ENCODE measurements at places on chromosomes 13 and 19.

DNA sequence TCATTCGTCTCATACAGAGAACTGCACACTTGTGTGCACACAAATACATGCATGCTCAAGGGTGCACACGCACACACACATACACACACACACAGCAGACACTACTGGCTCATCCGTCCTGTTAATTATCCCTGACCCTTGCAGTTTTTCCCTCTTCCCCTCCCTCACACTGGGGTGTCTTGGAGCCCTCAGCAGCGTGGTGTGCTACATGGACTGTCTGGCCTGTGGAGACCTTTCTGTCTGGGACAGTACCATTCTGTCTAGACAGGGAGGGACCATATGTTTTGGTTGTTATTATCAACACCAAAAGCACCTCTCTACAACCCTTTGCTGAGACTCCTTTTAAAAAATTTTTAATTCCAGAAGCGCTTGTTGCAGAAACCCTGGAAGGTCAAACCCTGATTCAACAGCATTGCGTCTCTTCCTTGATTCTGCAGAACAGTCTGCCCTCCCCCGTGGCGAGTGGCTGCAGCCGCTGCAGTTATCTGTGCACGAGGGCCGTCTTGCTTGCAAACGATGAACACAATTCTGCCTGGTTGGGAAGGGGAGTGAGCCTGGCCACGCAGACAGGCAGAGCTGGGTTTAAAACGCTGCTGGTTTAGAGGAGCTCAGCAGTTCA is 374.0 kb downstream of the IRS2 start:
- no peak for DNase-seq

DNA sequence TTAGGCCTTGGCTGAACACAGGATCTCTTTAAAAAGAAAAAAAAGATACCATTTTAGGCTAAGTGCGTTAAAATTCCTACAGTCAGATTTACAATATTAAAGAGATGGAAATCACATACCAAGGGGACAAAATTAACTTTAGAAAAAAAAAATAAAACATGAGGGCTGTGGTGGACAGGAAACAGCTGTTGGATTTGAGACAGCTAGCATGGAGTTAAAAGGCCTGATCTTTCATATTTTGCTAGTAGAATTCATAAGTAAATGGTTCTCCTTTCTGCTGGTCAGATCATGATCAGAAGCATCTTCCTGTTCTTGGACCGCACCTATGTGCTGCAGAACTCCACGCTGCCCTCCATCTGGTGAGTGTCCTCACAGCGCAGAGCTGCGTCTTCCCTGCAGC is 19.7 kb downstream of the CUL4A start:
- DNase-seq = no peak

- no peak for DNase-seq
Measured at GRCh38 chr13:80957019-80957655, 616.2 kb upstream of the SPRY2 start.

GRCh38 chr19:912181-913079 is 589 bp downstream of the R3HDM4 start:
- peak; percentile 51 for DNase-seq

- no peak for DNase-seq
Measured at GRCh38 chr19:16018801-16019551, 57.3 kb upstream of the TPM4 start.

- no peak for DNase-seq
Measured at GRCh38 chr19:47716270-47716937, 3.2 kb downstream of the EHD2 start.

GRCh38 chr19:22595918-22596341 is 38.2 kb upstream of the ZNF492 start:
- no peak for DNase-seq

DNA sequence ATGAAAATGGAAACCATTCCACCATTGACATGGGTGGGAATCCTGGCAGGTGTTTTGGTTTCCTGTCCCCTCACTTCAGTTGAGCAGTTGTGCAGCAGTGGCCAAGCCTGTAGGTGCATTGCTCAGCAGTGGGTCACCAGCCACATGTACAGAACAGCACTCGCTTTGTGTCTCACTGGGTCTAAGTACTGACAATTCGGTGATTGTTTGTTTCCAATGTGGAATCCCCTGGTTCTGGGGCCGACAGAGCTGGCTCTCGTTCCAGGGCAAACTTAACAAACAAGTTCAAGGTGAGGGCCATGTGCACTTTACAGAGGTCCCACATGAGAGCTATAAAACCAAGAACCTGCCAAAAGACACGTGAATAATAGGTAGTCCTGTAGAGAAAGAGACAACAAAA is 54.1 kb upstream of the SPATA13 start:
- DNase-seq = no peak

GRCh38 chr13:106651442-106651841 is 83.5 kb upstream of the ARGLU1 start:
- DNase-seq = no peak

GRCh38 chr13:99895444-99896368 is 75.9 kb downstream of the ZIC5 start:
- no peak for DNase-seq

DNA sequence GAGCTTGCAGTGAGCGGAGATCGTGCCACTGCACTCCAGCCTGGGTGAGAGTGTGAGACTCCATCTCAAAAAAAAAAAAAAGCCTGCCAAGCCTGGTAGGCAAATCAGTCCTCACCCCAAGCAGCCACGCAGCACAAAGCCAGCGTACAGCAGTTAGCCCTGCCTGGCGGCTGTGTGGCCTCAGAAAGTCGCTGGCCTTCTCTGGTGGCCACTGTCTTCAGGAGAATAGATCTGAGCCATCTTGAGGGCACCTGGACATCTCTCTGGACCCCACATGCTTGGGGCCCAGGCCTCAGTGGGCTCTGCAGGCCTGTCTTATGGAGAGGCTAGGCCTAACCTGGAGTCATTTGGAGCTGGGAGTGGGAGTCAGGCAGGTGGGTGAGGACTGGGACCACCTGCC is 23.0 kb downstream of the PIAS4 start:
- no peak for DNase-seq

GRCh38 chr19:29942404-29943261 is 594 bp downstream of the URI1 start:
- peak; percentile 85 for DNase-seq

DNA sequence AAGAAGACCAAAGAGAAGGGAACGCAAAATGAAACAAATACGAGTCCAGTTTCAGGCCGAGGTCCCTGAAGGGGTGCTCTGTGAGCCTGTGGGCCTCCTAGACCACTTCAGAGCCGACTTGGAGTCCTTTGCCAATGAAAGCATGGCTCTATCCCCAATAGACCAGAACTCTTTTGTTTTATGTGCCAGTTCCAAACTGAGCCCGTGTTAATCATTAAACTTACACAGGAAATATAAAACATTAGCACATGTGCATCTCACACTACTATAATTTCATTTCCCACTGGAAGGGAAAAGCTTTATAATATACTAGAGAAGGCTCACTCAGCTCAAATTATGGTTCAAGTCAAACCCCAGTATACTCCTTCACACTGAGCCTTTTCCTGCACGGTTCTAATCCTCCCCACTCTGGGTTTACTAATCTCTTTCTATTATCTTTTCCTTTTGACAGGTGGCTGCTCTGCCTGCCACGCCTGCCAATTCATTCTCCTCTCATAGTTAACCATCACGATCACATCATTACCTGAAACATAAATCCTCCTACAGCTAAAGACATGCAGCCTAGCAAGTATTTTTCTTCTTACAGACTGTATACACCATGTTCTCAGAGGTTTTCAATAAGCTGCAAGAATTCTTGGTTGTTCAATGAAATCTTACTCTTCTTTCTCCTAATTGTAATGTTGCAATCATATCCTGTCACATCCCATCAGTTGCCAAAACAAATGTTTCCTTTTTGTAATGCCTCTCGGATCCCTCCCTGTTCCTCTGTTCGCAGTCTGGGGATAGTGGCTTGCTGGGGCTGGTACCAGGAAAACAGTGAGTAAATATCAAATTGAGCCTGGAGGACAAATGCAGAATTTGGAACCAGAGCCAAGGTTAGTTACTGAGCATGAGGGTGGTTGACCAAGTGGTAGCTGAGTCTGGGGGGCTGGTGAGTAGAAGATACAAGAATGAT is 18.8 kb upstream of the WASF3 start:
- no peak for DNase-seq

GRCh38 chr19:45470762-45471081 is 2.9 kb downstream of the FOSB start:
- DNase-seq = no peak

GRCh38 chr19:45613926-45614725 is 12.1 kb upstream of the GPR4 start:
- peak; percentile 88 for DNase-seq

GRCh38 chr13:23822252-23822824 is 66.9 kb downstream of the MIPEP start:
- DNase-seq = no peak

DNA sequence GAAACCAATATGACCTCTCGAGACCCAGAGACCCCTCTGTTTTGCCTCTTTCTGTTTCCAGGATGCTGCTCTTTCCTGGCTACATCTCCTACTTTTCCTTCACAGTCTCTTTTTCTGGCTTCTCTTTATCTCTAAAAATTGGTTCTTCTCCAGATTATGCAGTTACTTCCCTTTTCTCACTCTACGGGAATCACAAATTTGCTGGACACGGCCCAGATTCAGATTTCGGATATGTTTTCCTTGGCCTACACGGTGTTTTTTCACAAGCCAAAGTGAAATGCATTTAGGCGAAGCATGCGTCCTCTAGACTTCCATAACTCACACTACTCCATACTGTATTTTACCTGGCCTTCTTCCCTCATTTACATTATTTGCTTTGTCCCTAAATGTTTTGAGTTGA is 214.7 kb upstream of the MIR17HG start:
- DNase-seq = no peak

GRCh38 chr19:33429891-33430673 is 56.6 kb downstream of the CEBPG start:
- no peak for DNase-seq

- no peak for DNase-seq
Measured at GRCh38 chr13:41568143-41568971, 111.0 kb downstream of the RGCC start.

- DNase-seq = no peak
Measured at GRCh38 chr19:14371301-14371821, 9.9 kb upstream of the ADGRE5 start.

GRCh38 chr19:6340493-6341201 is 7.2 kb upstream of the ACER1 start:
- peak; percentile 13 for DNase-seq

DNA sequence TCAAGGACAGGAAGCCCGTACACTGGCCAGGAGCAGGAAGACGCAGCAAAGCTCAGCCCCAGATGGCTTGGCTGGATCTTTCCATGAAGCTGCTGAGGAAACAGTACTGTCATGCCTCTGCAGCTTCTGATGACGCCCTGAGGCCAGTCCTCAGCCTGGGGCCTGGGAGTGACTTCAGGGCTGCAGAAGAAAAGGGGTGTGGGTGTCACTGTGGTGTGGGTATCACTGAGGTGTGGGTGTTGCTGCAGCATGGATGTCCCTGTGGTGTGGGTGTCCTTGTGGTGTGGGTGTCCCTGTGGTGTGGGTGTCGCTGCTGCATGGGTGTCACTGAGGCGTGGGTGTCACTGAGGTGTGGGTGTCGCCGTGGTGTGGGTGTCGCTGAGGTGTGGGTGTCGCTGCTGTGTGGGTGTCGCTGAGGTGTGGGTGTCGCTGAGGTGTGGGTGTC is 12.0 kb upstream of the GAS6 start:
- peak; percentile 45 for DNase-seq

DNA sequence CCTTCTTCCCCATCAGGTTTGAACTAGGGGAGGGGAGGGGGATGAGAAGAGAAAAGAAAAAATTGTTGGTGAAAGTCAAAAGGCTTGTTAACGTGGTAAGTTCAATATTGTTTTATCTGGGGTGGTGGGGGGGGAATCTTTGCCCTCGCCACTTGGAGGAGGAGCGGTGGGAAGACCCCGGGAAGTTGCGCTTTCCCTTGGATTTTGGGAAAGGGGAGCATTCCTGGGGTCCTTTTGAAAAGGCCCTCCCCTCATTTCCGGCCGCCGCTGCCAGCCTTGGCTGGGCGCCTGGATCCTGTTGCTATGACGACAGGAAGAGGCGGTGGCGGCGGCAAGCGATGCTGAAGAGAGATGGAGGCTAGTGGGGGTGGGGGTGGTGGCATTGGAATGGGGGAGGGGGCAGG is 4.6 kb upstream of the CACNG8 start:
- no peak for DNase-seq

GRCh38 chr19:45918721-45919120 is 4.1 kb upstream of the NANOS2 start:
- DNase-seq = no peak

DNA sequence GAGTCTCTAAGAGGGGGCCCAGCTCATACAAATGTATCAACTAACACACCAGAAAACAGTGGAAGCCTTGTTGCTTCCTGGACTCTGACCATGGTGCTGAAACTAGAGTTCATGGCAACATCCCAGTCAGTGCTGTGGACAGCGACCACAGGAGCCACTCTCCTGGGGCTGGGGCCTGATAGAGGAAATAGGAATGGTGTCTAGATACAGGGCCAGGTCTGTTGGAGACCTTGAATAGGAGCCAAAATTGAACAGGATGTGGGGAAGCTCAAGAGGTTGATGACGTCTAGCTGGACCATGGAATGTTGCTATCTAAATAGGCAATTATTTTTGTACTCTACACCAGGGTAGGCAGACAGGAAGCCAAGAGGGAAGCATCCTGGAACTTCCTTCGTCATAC is 21.7 kb downstream of the LILRB4 start:
- peak; percentile 57 for DNase-seq

Measured in GM12865 (cell line).